Cardiac fibroblast (primary cell): ENCODE measurements at places on chromosomes 16 and 17.

- DNase-seq = peak; percentile 58
These were observed 93.5 kb downstream of the WWP2 start for GRCh38 chr16:69855592-69855991.

DNA sequence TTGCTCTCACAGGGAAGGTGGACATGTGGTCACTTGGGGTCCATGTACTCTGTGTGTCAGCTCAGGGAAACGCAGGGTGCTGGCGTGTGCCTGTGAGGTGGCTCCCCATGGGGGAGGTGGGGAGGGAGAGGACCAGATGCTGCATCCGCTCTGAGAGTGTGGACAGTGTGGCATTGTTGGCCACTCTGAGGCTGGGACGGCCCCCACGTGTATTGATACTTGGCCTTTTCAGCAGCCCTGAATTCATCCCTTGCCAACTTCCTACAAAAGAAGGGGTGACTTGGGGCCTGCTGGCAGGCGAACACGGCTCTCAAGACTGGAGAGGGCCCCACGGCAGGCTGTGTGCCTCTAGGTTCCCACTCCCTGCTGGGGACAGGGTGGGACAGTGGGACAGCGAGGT lies 120.1 kb downstream of the RAB11FIP4 start:
- DNase-seq = no peak

GRCh38 chr16:19203374-19203966 lies 35.4 kb downstream of the SYT17 start:
- DNase-seq = no peak

- DNase-seq = peak; percentile 23
These were observed 23.0 kb upstream of the PLCG2 start for GRCh38 chr16:81755915-81756614.

DNA sequence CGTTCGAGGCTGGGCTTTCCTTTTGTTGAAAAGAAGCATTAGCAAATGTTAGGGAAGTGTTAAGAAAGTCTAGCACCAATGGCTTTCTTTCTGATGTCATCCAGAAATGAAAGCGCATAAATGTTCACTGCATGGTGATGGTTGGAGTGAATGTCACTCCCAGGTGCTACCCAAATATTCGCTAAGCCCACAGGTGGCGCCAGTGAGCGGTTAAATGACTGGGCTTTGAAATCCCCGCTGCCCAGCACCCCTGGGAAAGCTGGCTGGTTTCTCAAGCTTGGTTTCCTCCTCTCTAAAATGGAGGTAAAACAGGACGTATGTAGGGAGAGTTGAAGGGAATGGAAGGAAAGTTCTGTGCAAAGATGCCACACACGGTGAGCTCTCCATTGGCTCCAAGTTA lies 104.4 kb downstream of the IRX5 start:
- no peak for DNase-seq

DNA sequence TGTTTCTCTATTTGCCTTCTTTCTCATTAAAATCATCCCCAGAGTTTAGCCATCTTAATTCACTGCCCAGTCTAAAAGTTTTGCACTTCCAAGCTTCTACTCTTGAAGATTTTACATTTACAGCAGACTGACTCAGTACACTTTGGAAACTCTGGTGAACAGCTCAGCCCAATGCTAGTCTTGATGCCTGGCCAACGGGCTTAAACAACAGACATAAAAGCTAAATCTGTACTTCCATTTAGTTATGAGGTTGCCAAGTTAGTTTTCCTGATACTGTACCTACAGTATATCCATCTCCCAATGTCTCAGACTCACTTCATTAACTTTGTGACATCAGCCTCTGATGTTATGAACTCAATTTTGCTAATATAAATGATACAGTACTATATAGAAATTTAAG lies 891.8 kb upstream of the SOX9 start:
- DNase-seq = no peak
